ENCODE measurements at places on chromosomes 5 and 9.

DNA sequence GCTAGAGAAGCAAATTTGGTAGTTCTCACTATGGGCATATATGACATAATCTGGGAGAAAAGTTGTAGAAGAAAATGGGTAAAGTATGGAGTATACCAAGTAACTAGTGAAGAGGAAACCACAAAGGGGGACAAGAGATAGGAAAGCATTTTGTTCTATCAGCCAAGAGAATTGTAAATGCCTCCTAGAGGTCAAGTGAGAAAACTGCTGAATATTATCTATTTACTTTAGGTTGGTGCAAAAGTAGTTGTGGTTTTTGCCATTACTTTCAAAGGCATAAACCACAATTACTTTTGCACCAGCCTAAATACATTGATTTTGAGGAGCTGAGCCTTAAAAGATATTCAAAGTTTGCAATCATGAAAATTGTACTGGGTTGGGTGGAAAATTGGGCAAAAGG, 126.7 kb upstream of the GRHPR start:
- no peak for DNase-seq

DNA sequence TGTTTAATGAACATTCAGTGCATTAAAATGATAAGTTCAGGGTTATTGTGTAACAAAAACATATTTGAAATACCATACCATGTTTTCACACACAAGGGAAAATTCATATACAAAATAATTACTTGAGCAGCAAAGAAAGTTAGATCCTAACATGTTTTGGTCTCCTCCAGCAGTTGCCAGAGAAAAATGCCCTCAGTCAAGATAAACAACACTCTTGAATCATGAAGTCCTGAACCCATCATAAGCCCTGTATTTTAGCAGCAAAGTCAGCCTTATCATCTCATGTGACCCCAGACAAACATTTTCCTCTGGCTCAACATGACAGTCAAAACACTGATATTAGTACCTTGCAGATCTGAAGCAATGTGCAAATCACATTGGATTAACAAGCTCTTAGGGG, 1541.1 kb upstream of the WWC1 start:
- no peak for DNase-seq

- DNase-seq, result no peak
These were observed 71.7 kb upstream of the TBCA start for GRCh38 chr5:77847814-77848290.

- DNase-seq, result no peak
These were observed 6.3 kb downstream of the RBM27 start for GRCh38 chr5:146209714-146210113.

GRCh38 chr9:71819115-71819739, 50.9 kb upstream of the CEMIP2 start:
- DNase-seq, result peak; percentile 34

DNA sequence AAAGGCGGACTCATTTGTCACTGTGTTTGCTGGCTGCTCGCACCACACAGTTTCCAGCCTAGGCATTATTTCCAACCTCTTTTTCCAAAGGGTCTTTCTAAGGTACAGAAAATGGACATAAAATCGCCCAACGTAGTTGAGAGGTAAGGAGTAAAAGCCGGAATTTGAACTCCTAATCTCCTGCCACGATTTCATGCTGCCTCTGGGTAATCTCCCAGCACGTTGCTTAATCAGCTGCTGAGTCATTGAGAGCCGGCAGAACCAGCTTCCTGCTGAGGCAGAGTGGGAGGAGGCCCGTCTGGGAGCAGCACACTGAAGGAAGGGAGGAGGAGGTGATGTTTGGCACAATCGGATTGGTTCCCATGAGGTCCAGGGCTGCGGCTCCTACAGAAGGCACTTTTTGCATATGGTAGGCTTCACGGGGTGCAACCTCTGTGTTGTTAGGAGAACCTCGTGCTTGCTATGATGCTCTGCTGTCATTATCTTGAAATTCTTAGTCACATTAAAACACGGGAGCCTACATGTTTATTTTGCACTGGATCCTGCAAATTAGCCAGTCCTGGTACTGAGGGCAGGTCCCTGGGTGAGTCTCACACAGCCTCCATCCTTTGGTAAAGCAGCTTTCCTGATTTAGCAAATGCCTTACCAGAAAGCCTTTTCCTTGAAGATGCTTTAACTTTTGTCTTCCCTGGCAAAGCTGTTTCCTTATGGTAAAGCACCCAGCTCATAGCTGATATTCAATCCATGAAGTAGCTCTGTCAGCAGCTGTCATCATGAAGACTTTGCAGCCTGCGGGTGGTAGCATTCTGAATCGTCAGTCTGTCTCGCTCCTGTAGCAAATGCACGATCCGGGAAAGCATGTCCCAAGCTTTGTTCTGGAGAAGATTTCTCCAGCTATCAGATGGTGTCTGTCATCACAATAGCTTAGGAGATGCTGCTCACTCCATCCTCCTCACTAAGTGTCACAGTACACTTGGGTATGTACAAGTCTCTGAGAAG, 191.6 kb upstream of the MSX2 start:
- DNase-seq, result peak; percentile 96

- no peak for DNase-seq
These were observed 9.0 kb downstream of the LPAR1 start for GRCh38 chr9:111029260-111029659.

- no peak for DNase-seq
These were observed 944 bp downstream of the ATOX1 start for GRCh38 chr5:151757233-151758140.

DNA sequence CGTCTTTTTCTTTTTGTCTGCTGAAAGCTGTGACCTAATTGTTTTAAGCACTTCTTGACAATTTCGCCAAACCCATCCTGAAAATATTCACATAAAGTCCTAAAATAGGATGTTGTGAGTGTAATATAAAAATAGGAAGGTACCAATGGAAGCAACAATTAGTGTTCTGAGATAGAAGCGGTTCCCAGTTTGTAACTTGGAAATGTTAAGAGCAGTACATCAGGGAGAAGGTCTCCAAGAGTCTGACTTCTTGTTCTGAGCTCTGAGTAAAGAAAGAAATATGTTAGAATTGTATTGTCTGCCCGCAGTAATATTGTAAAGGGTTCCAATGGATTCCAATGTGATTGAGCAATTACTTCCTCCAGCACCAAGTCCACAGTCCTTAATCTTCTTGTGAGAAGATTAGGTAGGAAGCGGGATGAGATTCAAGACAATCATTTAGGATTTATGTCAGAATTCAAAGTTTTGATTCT, 3.9 kb downstream of the VCAN start:
- DNase-seq, result no peak

DNA sequence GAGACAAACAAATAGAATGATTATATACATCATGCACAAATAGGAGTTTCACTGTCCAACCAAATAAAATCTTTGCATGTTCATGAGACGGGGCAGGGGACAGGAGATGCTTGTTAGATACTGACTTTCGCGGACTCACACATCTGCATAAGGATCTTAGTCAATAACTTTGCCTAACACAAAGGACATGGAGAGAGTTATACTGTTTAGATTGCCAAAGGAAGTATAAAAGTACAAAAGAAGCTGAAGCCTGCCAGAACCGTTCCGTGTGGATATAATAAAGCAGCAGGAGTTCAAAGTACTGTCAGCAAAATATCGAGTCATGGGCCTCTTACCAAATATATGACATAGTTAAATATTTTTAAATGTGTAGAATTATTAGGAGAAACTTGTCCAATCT, 1148.4 kb downstream of the EFNA5 start:
- no peak for DNase-seq

- DNase-seq, result no peak
These were observed 273.9 kb downstream of the GADD45G start for GRCh38 chr9:89878687-89879086.

DNA sequence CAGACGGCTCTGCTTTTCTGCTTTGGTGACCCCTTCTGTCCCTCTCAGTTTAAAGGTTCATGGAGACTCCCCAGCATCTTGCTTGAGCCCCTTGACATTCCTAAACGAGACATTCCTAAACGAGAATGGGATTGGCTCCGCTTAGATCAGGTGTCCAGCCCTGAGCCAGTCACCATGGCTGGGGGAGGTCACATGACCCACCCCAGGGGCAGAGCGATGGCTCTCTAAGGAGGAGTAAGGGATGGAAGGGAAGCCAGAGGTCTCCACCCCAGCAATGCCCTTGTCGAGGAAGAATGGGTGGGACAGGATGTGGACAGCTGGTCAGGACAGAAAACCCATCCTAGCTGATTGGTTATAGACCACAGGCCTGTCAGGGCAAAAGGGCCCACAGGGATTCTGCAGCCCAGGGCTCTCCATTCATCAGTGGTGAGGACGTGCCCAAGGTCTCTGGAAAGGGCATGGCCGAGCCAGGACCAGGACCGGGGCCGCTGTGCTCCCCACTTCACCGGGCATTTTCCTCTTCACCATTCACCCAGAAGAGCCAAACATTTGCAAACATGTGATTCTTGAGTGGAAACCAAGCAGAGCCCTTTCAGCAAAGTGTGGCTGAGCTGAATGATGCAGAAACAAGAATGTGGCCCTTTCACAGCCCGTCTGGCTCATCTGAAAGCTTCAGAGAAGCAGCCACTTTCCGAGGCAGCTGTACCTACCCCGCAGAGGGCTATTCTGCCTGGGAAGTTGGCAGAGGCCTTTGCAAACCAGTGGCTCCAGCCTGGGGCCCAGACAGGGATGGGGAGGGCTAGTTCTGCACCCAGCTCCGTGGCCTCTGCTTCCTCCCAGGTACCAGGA, 19.8 kb upstream of the AIF1L start:
- DNase-seq, result no peak

GRCh38 chr9:99808454-99808853, 13.2 kb upstream of the NR4A3 start:
- DNase-seq, result no peak

DNA sequence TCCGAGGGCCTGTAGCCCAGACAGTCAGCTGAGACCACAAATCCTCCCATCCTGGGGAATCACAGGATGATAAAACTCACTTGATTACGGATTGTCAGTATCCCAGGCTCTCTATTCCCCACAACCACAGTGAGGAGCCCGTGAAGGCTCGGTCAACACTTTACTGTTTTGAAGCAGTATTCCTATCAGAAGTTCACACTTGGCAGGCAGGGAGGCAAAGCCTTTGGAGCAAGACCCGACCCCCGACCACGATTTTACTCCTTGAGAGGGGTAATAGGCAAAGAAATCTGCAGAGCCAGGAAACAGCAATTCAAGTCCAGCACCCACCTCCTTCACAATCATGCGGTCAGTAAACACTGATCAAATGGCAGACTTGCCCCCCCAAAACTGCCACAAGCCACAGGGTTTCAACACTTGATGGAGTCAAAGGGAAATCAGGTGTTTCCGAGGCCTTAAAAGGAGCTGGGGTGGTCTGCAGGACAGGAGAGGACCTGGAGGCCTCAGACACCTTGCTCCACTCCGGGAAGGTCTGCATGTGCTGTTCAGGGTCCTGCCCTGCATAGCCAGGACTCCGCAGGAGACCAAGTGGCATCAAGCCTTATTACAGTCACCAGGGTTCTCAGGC, 25.2 kb downstream of the BICD2 start:
- DNase-seq, result no peak

GRCh38 chr5:138338411-138339090, 485 bp downstream of the FAM53C start:
- no peak for DNase-seq

DNA sequence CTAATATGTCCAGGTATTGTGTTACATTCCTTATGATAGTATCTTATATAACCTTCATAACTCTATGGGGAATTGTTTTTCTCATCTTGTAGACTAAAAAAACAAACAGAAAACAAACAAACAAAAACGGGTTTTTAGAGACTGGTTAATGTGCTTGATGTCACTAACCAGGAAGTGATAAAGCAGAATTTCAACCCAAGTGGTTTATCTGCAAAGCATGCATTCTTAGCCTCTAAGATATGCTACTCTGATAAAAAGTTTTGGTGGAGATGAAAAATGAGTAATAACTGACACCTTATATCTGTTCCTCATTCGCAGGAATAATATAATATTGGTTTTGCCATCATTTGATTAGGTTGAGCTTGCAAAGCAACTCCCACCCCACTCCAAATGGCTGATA, 53.4 kb downstream of the PUM3 start:
- no peak for DNase-seq

- DNase-seq, result no peak
These were observed 94.7 kb downstream of the YTHDC2 start for GRCh38 chr5:113608113-113608596.

GRCh38 chr5:84383816-84384603, 670 bp downstream of the EDIL3 start:
- DNase-seq, result no peak

DNA sequence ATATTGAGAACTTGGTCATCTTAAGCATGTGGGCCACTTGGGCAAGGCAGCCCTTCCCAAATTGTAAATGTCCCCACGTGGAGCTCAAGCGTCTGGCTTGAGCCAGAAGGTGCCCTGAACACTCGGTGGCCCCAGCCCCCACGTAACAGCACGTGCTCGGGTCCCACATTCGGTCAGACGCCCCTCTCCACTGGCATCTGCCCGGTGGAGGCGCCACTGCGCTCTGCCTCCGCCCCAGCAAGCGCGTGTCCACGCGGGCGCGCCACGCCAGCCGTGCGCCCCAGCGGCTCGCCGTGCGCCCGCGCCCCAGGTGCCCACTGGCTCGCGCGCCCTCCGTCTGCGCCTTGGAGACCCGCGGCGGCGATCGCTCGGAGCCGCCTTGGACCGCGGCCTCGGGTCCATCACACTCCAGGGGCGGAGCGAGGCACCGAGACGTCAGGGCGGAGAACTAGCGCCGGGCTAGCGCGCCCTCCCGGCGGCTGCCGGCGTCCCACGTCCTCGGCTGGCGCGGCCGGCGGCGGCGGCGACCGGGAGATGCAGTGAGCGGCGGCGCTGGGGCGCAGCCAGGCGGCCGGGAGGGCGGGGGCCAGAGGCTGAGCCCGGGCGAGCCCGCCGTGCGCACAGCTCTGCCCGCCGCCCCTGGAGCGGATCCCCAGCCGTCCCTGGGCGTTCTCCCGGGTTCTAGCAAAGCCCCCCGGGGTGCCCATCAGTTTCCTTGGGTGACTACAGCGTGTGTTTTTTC, at the start of gene PALM2AKAP2:
Gene PALM2AKAP2, plus strand, starts transcription at position 488 of the 742 bp plus-strand sequence. CDS start 291 bp downstream, outside the sequence.
- DNase-seq, result no peak

DNA sequence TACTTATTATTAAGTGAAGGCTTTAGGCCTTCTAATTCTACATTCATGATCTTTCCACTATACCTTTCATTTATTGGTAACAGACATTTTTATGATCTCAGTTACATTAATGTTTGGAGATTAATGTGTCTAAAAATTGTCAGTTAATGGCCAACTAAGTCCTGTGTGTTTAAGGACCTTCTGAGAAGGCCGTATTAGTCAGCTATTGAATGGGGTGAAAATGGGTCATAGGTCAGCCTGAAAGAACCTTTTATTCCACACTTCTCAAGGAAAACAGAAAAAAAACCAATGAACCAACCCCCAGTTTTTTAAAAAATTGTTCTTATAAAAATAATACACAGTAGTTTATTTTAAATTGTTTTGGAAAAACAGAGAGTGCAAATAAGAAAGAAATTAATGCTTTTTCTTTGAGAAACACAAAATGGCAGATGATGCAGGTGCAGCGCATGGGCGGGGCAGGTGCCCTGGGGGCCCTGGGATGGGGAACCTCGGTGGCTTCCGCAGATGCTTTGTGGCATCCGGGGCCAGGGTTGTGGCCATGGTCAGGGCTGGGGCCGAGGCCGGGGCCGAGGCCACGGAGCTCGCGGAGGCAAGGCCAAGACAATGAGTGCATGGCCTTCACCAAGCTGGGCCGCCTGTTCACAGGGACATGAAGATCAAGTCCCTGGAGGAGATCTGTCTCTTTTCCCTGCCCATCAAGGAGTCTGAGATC, 141.9 kb downstream of the SPATA31D1 start:
- no peak for DNase-seq

- DNase-seq, result no peak
These were observed 26.7 kb downstream of the PWWP2A start for GRCh38 chr5:160092514-160092913.

All from LoVo (cell line).